ENCODE measurements at places on chromosomes 12 and 14.

GRCh38 chr14:99572173-99572999 lies 31.6 kb downstream of the CCDC85C start:
- peaks cover 80% of the 10 kb centered on the region for H3K4me1 ChIP-seq
- no peaks in the 10 kb centered on the region for H3K36me3 ChIP-seq

- peaks cover 18% of the 10 kb centered on the region for H3K27me3 ChIP-seq
- no peaks in the 10 kb centered on the region for H3K36me3 ChIP-seq
- no peaks in the 10 kb centered on the region for H3K4me1 ChIP-seq
- H3K27ac ChIP-seq = no peak overlapping the region
Observed at GRCh38 chr14:100788517-100788916, 37.4 kb upstream of the MEG3 start.

DNA sequence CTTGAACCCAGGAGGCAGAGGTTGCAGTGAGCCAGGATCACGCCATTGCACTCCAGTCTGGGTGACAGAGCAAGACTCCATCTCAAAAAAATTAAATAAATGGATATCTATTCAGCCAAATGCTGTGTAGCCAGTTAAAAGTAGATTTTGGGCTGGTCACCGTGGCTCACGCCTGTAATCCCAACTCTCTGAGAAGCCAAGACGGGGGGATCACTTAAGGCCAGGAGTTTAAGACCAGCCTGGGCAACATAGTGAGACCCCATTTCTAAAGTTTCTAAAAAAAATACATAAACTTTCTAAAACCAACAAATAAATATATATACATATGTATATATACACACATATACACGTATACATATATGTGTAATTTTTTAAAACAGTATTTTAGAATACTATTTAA lies 188.8 kb downstream of the FBXL14 start:
- H3K4me3 ChIP-seq = no peak overlapping the region
- no peak overlapping the region for H3K27ac ChIP-seq
- H3K4me1 ChIP-seq = no peaks in the 10 kb centered on the region
- no peaks in the 10 kb centered on the region for H3K27me3 ChIP-seq
- no peak for DNase-seq

DNA sequence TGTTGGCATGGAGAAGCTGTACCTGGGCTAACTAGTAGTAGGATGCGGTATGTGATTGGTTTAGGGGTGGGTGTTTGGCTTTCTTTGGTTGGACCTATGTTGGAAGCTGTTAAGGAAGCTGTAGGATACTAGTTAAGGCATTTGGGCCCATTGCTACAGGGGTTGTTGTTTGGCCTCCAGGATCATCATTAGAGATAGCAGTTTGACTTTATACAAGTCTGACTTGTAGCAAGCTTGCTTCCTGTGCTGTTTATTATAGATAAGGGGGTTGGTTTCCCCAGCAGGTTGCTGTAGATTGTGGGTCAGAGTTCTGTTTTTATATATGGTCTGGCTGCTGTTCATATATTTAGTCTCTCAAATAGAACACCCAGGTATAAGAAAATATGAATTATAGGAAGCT lies 1.4 kb upstream of the PRIM1 start:
- no peak overlapping the region for H3K4me3 ChIP-seq
- no peaks in the 10 kb centered on the region for H3K27me3 ChIP-seq
- no peak for DNase-seq
- peaks cover 5% of the 10 kb centered on the region for H3K36me3 ChIP-seq
- H3K27ac ChIP-seq = no peak overlapping the region

DNA sequence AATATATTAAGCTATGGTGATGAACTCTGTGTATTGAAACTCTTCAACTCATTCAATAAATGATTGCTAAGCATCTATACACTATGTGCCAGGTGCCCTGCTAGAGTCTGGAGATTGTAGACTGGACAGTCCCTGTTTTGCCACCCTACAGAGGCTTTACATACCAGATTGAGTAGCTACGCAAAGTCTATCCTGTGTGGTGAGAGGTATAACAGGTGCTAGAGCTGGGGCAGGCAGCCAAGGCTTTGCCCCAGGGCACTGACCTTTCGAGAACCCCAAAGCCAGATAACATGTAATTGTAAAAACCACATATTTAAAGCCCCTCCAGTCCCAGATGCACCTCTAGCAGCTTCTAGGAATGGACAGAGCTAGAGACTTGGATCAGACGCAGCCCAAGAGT lies 52.8 kb downstream of the PPM1H start:
- no peak overlapping the region for H3K4me3 ChIP-seq
- no peaks in the 10 kb centered on the region for H3K27me3 ChIP-seq
- peaks cover 7% of the 10 kb centered on the region for H3K4me1 ChIP-seq
- H3K27ac ChIP-seq = peak overlapping the region; percentile 31
- no peak for DNase-seq

GRCh38 chr12:67449591-67450052 lies 180.5 kb downstream of the CAND1 start:
- H3K27ac ChIP-seq = no peak overlapping the region
- no peaks in the 10 kb centered on the region for H3K36me3 ChIP-seq
- no peaks in the 10 kb centered on the region for H3K4me1 ChIP-seq
- H3K27me3 ChIP-seq = no peaks in the 10 kb centered on the region
- H3K4me3 ChIP-seq = no peak overlapping the region
- DNase-seq = no peak

GRCh38 chr12:129641926-129642325 lies 261.9 kb downstream of the TMEM132D start:
- no peaks in the 10 kb centered on the region for H3K4me1 ChIP-seq
- no peak for DNase-seq
- H3K4me3 ChIP-seq = no peak overlapping the region
- no peak overlapping the region for H3K27ac ChIP-seq

Measured in mesenchymal stem cell (in vitro differentiated cells and primary cell).